ENCODE measurements at places on chromosomes 2 and 18. TPM values are rescaled to one million over a fixed set of nuclear protein-coding genes. Genes with fewer than 3 reads are reported as not detected.

The GALNT13 gene
- not detected for total RNA-seq

The UGT1A1 gene
- total RNA-seq = not detected

The DSG3 gene
- total RNA-seq = 0.07 TPM

The RBM43 gene
- total RNA-seq = 6.5 TPM

The SERPINB3 gene
- not detected for total RNA-seq

The RBKS gene
- total RNA-seq = 0.74 TPM

The ERMN gene
- not detected for total RNA-seq

The ZNF521 gene
- 166 TPM for total RNA-seq

The RAX gene
- total RNA-seq = not detected

The SCN9A gene
- 1.8 TPM for total RNA-seq

The FOXD4L1 gene
- total RNA-seq = 0.18 TPM

The GPBAR1 gene
- 0.60 TPM for total RNA-seq

The NABP1 gene
- total RNA-seq = 47.6 TPM

The TMEM247 gene
- total RNA-seq = not detected

The BIN1 gene
- total RNA-seq = 36.9 TPM

The OTOS gene
- total RNA-seq = not detected

The NFATC1 gene
- total RNA-seq = 30.0 TPM

The EVA1A gene
- total RNA-seq = 59.7 TPM

The CFAP65 gene
- total RNA-seq = not detected

The RAB6D gene
- not detected for total RNA-seq

The PSMA8 gene
- not detected for total RNA-seq

The BARD1 gene
- 17.6 TPM for total RNA-seq

The REL gene
- total RNA-seq = 12.8 TPM

The HRH4 gene
- not detected for total RNA-seq

The EFR3B gene
- total RNA-seq = 0.77 TPM

The CNGA3 gene
- total RNA-seq = not detected

The IL1R1 gene
- total RNA-seq = 5.5 TPM

The VWA3B gene
- not detected for total RNA-seq

The PARD6G gene
- 1.8 TPM for total RNA-seq

The SFTPB gene
- total RNA-seq = not detected
